ENCODE measurements at places on chromosomes 7 and 10.
A peak's percentile ranks its signal among the peaks of the same experiment; 100 is the strongest.

DNA sequence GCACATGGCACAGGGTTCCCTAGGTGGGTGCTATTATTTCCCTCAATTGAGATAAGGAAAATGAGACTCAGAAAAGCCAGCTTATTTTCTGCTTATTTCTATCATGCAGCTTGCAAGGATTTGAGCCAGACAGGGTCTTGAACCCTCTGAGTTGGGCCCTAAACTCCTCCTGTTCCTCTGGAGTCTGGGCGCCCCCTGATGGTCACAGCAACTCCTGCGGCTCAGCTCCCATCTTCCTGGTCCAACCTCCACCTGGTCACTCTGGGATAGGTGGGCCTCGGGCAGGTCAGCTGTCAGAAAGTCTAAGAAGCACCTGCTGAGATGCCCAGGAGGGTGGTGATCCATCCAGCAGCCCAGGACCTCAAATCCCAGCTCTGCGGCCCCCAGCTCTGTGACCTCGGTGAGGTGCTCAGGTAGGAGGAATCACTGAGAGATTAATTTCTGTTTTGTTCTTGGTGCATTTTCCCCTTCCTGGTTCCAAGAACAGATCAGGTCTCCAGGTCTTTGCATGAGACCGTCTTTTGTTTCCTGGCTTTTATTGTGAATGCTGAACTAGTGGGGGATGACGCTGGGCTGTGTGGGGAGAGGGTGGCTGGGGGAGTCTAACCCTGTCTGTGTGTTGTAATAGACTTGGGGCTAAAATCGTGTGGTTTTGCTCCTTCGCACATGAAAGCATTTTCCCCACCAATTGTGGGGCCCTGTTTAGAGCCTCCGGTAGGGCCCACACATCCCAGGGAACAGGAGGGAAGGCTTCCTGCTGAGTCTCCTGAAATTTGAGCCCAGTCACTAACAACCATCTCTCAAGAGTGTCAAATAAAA, 32.8 kb downstream of the TMEM130 start:
- peak; percentile 85 for DNase-seq

- no peak for DNase-seq
Measured at GRCh38 chr7:18610331-18610948, 114.9 kb downstream of the HDAC9 start.

DNA sequence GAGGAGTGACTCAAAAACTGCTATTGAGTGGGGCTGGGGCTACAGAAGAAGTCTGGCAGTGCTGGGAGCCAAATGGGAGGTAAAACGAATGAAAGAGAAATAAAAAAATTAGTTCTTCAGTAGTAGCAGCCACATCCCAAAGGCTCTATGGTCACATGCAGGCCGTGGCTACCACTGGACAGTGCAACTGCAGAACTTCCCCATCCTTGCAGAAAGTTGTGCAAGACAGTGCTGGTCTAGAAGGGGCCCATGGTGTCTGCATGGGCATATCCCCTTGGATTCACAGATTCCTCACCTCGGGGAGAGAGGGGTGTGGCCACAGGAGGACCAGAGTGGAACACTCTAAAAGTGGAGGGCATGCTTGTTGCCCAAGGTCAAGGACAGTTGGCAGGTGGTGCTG, 47.6 kb downstream of the RPS24 start:
- no peak for DNase-seq

GRCh38 chr7:58086871-58087535, 637.0 kb downstream of the ZNF716 start:
- no peak for DNase-seq

GRCh38 chr10:105759669-105760068, 1118.6 kb downstream of the SORCS3 start:
- DNase-seq = no peak

Data from DMS79 treated with DMSO at 0.1 percent for 48 hours (cell line).